ENCODE measurements at places on chromosomes 2 and 18.

DNA sequence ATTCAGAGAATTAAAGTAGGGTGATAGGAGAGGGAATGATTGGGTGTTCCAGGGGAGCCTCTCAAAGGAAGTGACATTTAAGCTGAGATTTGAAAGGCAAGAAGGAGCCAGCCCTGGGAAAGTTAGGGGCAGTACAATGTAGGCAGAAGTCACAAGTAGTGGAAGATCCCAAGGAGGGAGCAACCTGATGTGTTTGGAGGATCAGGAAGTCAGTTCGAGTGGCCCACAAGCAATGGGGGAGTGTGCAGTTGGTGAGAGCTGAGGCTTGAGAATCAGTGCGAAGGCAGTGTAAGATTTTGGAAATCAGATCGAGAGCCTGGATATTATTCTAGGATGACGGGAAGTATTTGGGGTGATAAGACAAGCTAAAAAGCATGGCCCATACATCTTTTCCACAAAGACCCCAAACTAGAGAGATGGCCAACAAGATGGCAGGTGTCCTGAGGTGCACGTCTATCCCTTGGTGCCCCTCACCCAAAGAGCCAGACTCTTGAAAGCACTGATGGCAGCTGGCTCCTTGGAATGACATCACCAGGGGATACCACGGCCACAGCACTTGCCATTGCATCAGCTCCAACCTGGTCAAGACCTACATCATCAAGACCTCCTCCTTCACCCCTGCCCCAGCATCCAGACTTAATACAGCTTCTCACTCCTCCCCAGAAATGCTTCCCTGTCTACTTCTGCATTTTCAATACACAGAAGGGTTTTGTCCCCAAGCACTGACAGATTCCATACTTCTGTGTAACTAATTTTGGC is 127.3 kb downstream of the BCL2 start:
- no peak for DNase-seq

DNA sequence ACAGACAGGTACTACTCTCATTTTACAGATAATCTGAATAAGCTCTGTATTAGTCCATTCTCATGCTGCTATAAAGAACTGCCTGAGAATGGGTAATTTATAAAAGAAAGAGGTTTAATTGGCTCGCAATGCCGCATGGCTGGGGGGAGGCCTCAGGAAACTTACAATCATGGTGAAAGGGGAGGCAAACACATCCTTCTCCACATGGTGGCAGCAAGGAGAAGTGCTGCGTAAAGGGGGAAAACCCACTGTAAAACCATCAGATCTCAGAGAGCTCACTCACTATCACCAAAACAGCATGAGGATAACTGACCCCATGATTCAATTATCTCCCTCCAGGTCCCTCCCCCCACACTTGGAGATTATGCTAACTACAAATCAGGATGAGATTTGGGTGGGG is 254.4 kb downstream of the KCNE4 start:
- DNase-seq: no peak

DNA sequence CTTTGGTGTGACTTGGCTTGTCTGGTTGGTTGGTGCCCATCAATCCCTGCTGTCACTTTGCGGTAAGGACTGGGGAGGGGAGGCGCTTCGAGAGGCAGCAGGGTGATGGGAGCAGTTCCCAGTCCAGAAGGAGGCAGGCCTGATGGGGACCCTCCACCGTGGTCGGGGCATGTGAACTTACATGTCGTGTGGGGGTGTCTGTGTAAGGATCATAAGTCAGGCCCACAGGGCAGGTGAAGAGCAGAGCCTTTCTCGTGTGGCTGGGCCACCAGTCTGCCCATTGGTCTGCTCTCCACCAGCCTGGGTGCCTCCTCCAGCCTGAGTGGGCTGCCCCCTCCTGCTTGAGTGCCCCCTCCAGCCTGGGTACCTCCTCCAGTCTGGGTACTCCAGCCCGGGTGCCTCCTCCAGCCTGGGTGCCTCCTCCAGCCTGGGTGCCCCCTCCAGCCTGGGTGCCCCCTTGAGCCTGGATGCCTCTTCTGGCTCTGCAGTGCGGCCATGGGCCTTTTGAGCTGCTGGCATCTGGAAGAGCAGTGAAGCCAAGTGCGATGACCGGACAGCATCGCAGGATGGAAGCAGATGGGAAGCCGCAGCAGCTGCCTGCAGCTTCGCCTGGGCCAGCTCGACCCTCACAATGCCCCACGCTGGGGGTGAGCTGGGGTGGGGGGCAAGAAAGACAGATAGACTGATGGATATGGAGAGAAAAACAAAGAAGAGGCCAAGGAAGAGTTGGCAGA is 25.0 kb downstream of the ATOH8 start:
- no peak for DNase-seq

DNA sequence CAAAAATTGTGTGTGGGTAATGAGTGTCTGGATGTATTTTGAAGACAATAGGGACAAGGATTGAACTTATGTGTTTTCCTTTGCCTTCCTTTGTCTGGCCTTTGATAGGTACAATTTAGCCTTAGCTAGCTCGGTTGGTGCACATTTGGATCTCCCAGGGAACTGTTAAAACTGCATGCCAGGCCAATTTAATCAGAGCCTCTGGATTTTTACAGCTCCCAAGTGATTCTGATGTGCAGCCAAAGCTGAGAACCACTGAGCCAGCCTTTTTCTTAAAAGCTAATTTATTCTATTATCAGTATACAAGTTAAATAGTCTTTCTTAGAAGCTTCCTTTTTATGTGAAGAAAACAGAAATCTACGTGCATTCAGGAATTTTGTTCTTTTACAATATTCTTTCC is 25.0 kb downstream of the PLEK start:
- no peak for DNase-seq

- DNase-seq: no peak
Measured at GRCh38 chr18:31716362-31716761, 32.0 kb upstream of the B4GALT6 start.

Data from stimulated activated naive CD8-positive, alpha-beta T cell treated with anti-CD3 and anti-CD28 coated beads, Interleukin-15, Interleukin-2, amounts not matched to agents 100 U/mL and 50 U/mL, for 24 hours (primary cell).